ENCODE measurements at places on chromosomes 4 and X. TPM values are rescaled to one million over a fixed set of nuclear protein-coding genes. Genes with fewer than 3 reads are reported as not detected.

The SMIM10L2A gene
- total RNA-seq: 1.0 TPM

The STPG2 gene
- 0.33 TPM for total RNA-seq

DNA sequence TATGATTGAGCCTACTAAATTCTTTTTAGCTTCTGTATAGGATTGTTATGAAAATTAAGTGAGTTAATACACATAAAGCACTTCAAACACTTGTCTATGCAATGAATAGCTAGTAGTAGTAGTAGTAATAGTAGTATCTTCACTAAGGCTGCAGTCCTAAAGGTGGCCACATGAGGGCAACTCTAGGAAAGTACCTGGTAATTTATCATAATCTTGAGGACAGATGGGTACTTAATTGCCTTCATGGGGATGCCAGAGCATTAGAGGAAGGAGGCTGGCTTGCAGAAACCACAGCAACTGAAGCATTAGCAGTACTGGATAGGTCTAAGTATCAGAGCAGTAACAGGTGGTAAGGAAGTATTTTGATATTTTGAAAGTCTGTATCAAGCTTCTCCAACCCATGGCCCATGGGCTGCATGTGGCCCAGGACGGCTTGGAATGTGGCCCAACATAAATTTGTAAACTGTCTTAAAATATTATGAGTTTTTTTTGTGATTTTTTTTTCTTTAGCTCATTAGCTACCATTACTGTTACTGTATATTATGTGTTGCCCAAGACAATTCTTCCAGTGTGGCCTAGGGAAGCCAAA is 17.3 kb downstream of the NIPAL1 start:
- H3K4me3 ChIP-seq: no peak overlapping the region
- DNase-seq: no peak
- H3K4me1 ChIP-seq: peaks cover 2% of the 10 kb centered on the region
- H3K27ac ChIP-seq: no peak overlapping the region
- H3K36me3 ChIP-seq: no peaks in the 10 kb centered on the region

The NEXMIF gene
- total RNA-seq: 3.2 TPM

The ARHGEF38 gene
- total RNA-seq: not detected

GRCh38 chr4:150768497-150768896 is 186.5 kb downstream of the MAB21L2 start:
- peaks cover 2% of the 10 kb centered on the region for H3K4me1 ChIP-seq
- no peak for DNase-seq
- H3K27me3 ChIP-seq: no peaks in the 10 kb centered on the region
- no peak overlapping the region for H3K27ac ChIP-seq
- no peak overlapping the region for H3K4me3 ChIP-seq
- H3K36me3 ChIP-seq: no peaks in the 10 kb centered on the region

The TBX22 gene
- total RNA-seq: not detected

The ZGRF1 gene
- 5.4 TPM for total RNA-seq

The C1QTNF7 gene
- 15.5 TPM for total RNA-seq

The MRPL1 gene
- 19.6 TPM for total RNA-seq

GRCh38 chr4:152643153-152644035 is 36.4 kb downstream of the TMEM154 start:
- no peaks in the 10 kb centered on the region for H3K4me1 ChIP-seq
- no peak overlapping the region for H3K27ac ChIP-seq
- H3K4me3 ChIP-seq: no peak overlapping the region

GRCh38 chr4:145625677-145626622 is 6.8 kb downstream of the MMAA start:
- no peak overlapping the region for H3K27ac ChIP-seq
- no peaks in the 10 kb centered on the region for H3K27me3 ChIP-seq
- H3K4me3 ChIP-seq: no peak overlapping the region
- peaks cover under 1% of the 10 kb centered on the region for H3K4me1 ChIP-seq
- DNase-seq: no peak

- no peaks in the 10 kb centered on the region for H3K27me3 ChIP-seq
- no peaks in the 10 kb centered on the region for H3K36me3 ChIP-seq
- no peaks in the 10 kb centered on the region for H3K4me1 ChIP-seq
- H3K27ac ChIP-seq: no peak overlapping the region
Measured at GRCh38 chr4:48031802-48032525, 15.4 kb downstream of the NIPAL1 start.

GRCh38 chrX:153766871-153767673 is 3.0 kb downstream of the PLXNB3 start:
- no peaks in the 10 kb centered on the region for H3K36me3 ChIP-seq
- H3K27me3 ChIP-seq: no peaks in the 10 kb centered on the region
- DNase-seq: peak; percentile 50
- no peak overlapping the region for H3K4me3 ChIP-seq
- no peaks in the 10 kb centered on the region for H3K4me1 ChIP-seq
- no peak overlapping the region for H3K27ac ChIP-seq

DNA sequence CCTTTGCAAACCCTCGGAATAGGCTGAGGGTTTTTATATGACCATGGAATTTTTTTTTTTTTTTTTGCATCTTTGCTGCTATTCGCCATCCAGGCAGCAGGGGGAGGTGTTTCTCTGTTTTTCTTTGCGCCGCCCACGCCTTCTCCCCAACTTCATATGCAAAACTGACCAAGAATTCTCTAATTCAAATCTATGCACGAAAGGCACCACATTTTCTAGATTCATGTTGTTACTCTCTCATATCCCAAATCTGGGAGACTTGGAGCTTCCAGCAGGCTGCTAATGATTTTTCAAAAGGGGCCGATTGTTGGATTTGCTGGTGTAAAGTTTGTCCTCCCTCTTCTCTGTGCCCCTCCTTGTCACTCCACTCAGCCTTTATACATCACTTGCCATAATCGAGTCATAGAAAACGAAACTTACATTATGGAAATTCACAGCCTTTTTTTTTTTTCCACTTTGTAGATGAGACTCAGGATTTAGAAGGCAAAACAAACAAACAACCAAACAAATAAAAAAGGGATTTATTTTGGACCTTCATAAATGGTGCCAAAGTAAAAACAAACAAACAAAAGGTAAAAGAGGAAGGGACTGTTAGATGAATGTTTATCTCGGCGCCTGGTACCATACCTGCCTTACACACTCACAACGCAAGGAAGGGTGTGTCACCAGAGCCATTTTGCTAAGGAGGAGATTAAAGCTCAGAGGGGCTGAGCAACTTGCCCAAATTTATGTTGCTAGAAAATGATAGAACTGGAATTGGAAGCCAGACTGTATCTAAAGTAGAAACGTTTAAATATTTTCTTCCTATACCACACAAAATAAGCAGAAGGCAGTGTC is 29.3 kb upstream of the BOD1L1 start:
- no peak overlapping the region for H3K27ac ChIP-seq
- no peaks in the 10 kb centered on the region for H3K36me3 ChIP-seq
- H3K27me3 ChIP-seq: no peaks in the 10 kb centered on the region
- DNase-seq: peak; percentile 65
- no peak overlapping the region for H3K4me3 ChIP-seq

The CT45A2 gene
- not detected for total RNA-seq

GRCh38 chr4:151031831-151032605 is 16.9 kb upstream of the LRBA start:
- H3K4me3 ChIP-seq: no peak overlapping the region
- no peak for DNase-seq
- no peaks in the 10 kb centered on the region for H3K27me3 ChIP-seq
- H3K4me1 ChIP-seq: no peaks in the 10 kb centered on the region
- H3K27ac ChIP-seq: no peak overlapping the region
- no peaks in the 10 kb centered on the region for H3K36me3 ChIP-seq

- no peaks in the 10 kb centered on the region for H3K36me3 ChIP-seq
- DNase-seq: no peak
- no peaks in the 10 kb centered on the region for H3K4me1 ChIP-seq
- H3K27me3 ChIP-seq: no peaks in the 10 kb centered on the region
- H3K4me3 ChIP-seq: no peak overlapping the region
Measured at GRCh38 chr4:87310691-87311335, 11.9 kb downstream of the HSD17B13 start.

GRCh38 chrX:63350465-63350877 is 661 bp downstream of the SPIN4 start:
- H3K4me3 ChIP-seq: peak overlapping the region; percentile 49
- H3K36me3 ChIP-seq: no peaks in the 10 kb centered on the region
- no peaks in the 10 kb centered on the region for H3K27me3 ChIP-seq
- H3K27ac ChIP-seq: no peak overlapping the region

- H3K27ac ChIP-seq: no peak overlapping the region
- no peak for DNase-seq
- no peaks in the 10 kb centered on the region for H3K4me1 ChIP-seq
- no peaks in the 10 kb centered on the region for H3K36me3 ChIP-seq
- H3K4me3 ChIP-seq: no peak overlapping the region
- H3K27me3 ChIP-seq: no peaks in the 10 kb centered on the region
Measured at GRCh38 chr4:61555789-61556188, 355.7 kb downstream of the ADGRL3 start.

DNA sequence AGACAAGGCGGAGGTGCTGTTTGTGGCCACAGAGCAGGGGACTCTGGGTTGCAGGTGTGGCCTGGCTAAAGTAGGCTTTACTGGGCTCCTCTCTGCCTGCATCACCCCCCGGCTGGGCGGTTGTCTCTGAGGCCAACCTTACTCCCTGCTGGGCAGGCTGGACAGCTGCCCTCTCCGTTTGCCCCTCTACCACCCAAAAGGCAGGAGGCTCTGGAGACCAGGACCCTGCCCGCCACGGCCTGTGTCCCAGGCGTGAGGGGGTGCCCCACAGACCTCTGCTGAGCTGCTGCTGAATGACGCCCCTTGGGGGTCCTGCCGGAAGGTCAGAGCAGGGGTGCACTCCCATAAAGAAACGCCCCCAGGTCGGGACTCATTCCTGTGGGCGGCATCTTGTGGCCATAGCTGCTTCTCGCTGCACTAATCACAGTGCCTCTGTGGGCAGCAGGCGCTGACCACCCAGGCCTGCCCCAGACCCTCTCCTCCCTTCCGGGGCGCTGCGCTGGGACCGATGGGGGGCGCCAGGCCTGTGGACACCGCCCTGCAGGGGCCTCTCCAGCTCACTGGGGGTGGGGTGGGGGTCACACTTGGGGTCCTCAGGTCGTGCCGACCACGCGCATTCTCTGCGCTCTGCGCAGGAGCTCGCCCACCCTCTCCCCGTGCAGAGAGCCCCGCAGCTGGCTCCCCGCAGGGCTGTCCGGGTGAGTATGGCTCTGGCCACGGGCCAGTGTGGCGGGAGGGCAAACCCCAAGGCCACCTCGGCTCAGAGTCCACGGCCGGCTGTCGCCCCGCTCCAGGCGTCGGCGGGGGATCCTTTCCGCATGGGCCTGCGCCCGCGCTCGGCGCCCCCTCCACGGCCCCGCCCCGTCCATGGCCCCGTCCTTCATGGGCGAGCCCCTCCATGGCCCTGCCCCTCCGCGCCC is 920 bp downstream of the HTT-AS start:
- no peaks in the 10 kb centered on the region for H3K27me3 ChIP-seq
- no peaks in the 10 kb centered on the region for H3K36me3 ChIP-seq
- H3K4me3 ChIP-seq: peak overlapping the region; percentile 70

The CCDC120 gene
- 7.6 TPM for total RNA-seq

GRCh38 chr4:91222014-91222413 is 1081.8 kb upstream of the GRID2 start:
- H3K27me3 ChIP-seq: no peaks in the 10 kb centered on the region
- no peak for DNase-seq
- H3K4me3 ChIP-seq: no peak overlapping the region
- H3K36me3 ChIP-seq: no peaks in the 10 kb centered on the region
- no peak overlapping the region for H3K27ac ChIP-seq

- DNase-seq: no peak
- no peaks in the 10 kb centered on the region for H3K27me3 ChIP-seq
- H3K4me1 ChIP-seq: no peaks in the 10 kb centered on the region
- H3K36me3 ChIP-seq: no peaks in the 10 kb centered on the region
- no peak overlapping the region for H3K4me3 ChIP-seq
- H3K27ac ChIP-seq: no peak overlapping the region
Measured at GRCh38 chr4:133972586-133972985, 229.0 kb downstream of the PABPC4L start.

DNA sequence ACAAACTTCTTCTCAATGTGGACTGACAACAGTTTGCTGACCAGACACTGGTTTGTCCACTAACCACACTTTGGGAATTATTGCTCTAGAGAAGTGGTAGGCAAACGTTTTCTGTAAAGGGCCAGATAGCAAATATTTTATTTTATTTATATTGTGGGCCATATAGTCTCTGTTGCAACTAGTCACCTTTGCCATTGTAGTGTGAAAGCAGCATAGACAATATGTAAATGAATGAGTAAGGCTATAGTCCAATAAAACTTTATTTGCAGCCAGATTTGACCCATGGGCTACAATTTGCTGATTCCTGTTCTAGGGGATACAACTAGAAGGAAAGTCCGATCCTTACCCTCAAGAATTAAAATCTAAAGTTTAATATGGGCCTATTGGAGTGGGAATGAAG is 14.5 kb downstream of the TSPAN7 start:
- no peaks in the 10 kb centered on the region for H3K4me1 ChIP-seq
- H3K4me3 ChIP-seq: no peak overlapping the region
- H3K27ac ChIP-seq: no peak overlapping the region
- no peak for DNase-seq
- H3K36me3 ChIP-seq: no peaks in the 10 kb centered on the region

DNA sequence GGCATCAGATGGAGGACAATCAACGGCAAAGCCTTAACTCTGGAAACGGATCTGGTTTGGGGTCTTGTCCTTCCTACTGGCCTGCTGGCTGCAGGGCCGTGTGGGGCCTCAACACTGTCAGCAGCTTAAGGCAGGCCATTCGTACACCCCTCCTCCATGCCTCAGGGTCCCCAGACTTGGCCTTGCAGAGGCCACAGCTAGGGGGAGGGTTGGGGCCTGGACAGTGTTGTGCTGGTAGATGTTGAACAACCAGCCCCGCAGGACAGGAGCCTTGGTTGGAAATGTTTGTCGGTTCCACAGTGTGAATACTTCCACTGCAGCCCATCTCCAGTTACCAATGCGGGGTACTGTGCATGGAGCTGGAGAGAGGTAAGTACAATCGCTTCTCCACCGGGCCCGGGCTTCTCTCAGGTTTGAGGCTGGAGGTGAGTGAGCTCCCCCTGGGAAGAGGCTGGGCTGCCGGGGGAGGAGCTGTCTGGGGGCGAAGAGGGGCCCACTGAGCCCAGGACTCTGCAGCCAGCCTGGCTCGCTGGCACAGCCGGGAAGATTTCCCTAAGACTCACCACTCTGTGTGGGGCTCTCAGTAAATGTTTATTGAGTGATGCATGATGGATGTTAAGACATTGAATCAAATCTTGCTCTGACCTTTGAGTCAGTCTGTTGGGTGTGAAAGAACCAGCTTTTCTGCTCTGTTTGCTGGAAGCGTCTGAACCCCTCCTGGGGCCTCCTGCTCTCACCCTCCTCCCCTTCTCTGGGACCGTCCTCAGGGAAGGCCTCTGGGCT is 19.7 kb upstream of the GPR78 start:
- H3K27ac ChIP-seq: no peak overlapping the region
- DNase-seq: peak; percentile 57
- no peaks in the 10 kb centered on the region for H3K27me3 ChIP-seq
- no peak overlapping the region for H3K4me3 ChIP-seq
- no peaks in the 10 kb centered on the region for H3K36me3 ChIP-seq

DNA sequence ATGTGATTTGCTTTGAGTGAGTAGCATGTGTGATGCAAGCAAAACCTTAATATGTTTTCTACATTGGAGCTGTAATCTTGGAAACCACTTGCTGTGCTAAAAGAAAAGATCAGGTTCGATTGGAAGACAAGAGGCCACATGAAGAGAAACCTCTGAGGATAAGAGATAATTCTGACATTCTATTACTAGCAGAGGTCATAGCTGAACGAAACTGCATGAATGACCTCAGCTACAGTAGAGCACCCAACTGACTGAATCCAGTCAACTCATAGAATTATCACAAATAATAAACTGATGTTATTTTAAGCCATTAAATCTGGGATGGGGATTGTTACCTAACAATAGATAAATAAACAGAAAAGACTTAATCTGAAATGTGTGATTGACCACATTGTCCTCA is 147.1 kb downstream of the CAMK2D start:
- no peaks in the 10 kb centered on the region for H3K36me3 ChIP-seq
- H3K27ac ChIP-seq: no peak overlapping the region
- no peak overlapping the region for H3K4me3 ChIP-seq
- no peak for DNase-seq
- no peaks in the 10 kb centered on the region for H3K4me1 ChIP-seq
- no peaks in the 10 kb centered on the region for H3K27me3 ChIP-seq

Measured in aorta (tissue), 5 donors.